Activated T-helper 2 cell treated with anti-CD3 and anti-CD28 coated beads, Interferon-gamma antibody, Interleukin-2, Interleukin-4, amounts not matched to agents 10 μg/mL and 5 μg/mL and 100 μg/mL, durations not matched to agents 14 hours and 24 hours and 36 hours (primary cell): ENCODE measurements at places on chromosomes 6 and 20.

GRCh38 chr6:106142876-106143431, 56.8 kb downstream of the PRDM1 start:
- H3K4me3 ChIP-seq, result no peak overlapping the region
- peak overlapping the region; percentile 98 for H3K27ac ChIP-seq
- no peak for DNase-seq

GRCh38 chr6:170367241-170367640, 60.7 kb downstream of the FAM120B start:
- H3K4me1 ChIP-seq, result peaks cover 6% of the 10 kb centered on the region
- H3K27ac ChIP-seq, result no peak overlapping the region
- H3K36me3 ChIP-seq, result peaks cover 10% of the 10 kb centered on the region

DNA sequence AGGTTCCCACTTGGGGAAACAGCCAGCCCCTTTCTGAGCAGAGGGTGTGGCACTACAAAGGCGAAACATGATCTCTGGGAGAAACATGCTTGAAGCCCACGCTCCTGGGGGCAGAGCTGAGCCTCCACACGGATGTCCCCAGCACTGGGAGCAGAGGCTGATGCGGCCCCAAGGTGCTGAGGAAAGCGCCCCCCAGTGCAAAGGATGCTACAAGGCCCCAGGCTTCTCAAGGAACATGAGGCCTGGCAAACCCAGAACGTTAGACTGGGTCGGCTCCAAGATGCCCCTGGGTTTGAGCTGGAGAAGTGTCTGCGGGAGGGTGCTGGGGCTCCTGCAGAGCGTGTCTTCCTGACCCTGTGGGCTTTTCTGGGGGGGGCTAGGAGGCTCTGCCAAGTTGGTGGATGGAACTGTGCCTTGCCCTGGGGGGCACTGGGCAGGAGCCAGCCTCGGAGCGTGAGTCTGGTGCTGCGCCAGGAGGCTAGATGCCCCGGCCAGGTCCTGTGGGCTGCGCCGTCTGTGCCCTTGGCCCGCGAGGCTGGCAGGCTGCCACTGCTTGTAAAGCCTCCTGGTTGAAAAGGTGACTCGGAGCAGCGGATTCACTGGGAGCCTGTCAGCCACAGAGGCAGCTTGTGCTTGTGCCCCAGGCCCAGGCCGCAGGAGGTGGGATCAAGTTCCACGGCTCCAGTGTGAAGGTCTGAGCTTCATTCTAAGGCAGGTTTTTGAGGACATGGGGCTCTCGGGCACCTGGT, 8.1 kb downstream of the SYNJ2 start:
- no peaks in the 10 kb centered on the region for H3K27me3 ChIP-seq
- no peak overlapping the region for H3K4me3 ChIP-seq
- peaks cover 9% of the 10 kb centered on the region for H3K36me3 ChIP-seq
- DNase-seq, result no peak
- no peak overlapping the region for H3K27ac ChIP-seq

DNA sequence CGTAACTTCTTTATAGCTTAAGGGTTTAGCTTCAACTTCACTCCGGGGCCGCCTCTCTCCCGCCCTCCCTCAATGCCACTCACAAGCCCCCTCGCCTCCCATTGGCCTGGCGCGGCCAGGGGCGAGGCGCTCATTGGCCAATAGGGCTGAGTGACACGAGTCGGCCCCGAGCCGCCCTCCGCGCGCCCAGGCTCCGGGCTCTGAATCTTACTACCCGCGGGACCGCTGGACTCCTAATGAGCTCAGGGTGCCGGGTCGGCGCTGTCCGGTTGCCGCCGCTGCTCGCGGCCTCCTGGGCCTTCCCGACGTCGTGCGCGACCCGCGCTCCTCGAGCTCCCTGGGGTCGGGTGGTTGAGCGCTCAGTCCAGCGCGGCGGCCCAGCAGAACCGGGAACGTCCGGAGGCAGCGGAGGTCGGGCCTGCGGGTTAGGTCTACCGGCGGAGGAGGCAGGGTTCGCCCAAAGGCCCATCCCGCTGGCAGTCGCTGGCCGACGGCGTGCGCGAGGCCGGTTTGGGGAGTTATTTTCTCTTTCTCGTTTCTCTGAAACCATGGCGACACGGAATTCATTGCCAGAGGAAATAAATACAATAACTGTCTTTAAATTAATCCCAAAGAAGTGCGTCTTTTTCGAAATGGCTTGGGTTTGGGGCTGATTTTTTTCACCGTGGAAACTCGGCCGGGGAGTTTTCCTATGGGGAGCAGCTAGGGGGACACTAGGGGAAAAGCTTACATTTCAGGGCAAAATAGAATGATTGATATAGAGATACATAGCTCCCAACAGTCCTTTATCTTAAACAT, at the start of gene SIM1:
Gene SIM1, minus strand, starts transcription at position 19 of the 798 bp plus-strand sequence. CDS start 1,453 bp downstream, outside the sequence.
- peaks cover 89% of the 10 kb centered on the region for H3K27me3 ChIP-seq
- H3K27ac ChIP-seq, result no peak within 1 kb of the TSS
- peaks cover 19% of the 10 kb centered on the region for H3K36me3 ChIP-seq
- no peak within 1 kb of the TSS for H3K4me3 ChIP-seq

DNA sequence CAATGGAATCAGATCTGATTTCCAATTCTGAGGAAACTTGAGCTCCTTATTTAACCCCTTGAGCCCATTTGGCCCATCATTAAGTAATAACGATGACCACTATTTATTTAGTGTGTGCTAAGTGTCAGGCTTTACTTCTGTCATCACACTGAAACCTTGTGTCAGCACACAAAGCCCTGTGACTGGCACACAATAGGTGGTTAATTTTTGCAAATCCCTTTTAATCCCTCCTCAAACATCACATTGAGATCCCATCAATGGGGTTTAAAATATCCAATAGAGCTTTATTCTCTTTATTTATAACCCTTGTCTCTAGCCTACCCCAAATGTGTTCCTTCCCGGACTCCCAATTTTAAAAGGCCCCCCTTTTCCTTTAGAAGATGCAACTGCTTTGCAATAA, 656.8 kb upstream of the CHD6 start:
- no peaks in the 10 kb centered on the region for H3K4me1 ChIP-seq
- no peak for DNase-seq
- H3K4me3 ChIP-seq, result no peak overlapping the region
- no peaks in the 10 kb centered on the region for H3K27me3 ChIP-seq
- no peak overlapping the region for H3K27ac ChIP-seq

GRCh38 chr20:22615425-22615824, 31.1 kb upstream of the FOXA2 start:
- no peaks in the 10 kb centered on the region for H3K36me3 ChIP-seq
- no peaks in the 10 kb centered on the region for H3K27me3 ChIP-seq
- no peak overlapping the region for H3K4me3 ChIP-seq
- no peak overlapping the region for H3K27ac ChIP-seq
- no peak for DNase-seq
- no peaks in the 10 kb centered on the region for H3K4me1 ChIP-seq

DNA sequence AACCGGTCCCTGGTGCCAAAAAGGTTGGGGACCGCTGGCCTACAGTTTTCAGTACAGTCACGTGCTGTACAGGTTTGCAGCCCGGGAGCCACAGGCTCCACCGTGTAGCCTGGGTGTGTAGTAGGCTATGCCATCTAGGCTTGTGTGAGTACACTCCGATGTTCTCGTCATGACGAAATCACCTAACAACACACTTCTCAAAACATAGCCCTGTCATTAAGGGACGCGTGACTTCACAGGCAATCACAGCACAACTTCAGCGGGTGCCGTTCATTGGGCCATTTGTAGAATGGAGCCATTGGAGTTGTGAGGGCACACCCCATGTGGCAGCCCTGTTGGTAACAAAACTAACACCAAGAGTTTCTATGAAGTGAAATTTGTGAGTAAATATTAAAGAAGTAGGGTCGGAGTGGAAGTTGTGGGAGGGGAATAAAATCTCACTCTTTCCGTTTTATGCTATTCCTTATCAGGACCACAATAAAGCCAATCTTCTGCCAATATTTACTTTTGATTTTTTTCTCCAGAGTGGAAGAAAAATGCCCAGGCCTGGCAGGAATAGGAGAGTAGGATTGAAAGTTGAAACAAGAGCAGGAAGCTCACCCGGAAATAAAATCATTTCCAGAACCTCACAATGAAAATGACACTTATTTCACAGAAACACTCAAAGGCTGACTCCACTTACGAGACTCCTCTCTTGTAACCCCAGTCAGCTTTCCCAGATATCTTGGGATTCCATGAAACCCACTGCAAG, 63.7 kb upstream of the PTPN1 start:
- DNase-seq, result no peak
- H3K4me1 ChIP-seq, result peaks cover 24% of the 10 kb centered on the region
- no peak overlapping the region for H3K4me3 ChIP-seq
- H3K36me3 ChIP-seq, result no peaks in the 10 kb centered on the region
